ENCODE measurements at places on chromosomes 16 and 17. TPM values are rescaled to one million over a fixed set of nuclear protein-coding genes. Genes with fewer than 3 reads are reported as not detected.

DNA sequence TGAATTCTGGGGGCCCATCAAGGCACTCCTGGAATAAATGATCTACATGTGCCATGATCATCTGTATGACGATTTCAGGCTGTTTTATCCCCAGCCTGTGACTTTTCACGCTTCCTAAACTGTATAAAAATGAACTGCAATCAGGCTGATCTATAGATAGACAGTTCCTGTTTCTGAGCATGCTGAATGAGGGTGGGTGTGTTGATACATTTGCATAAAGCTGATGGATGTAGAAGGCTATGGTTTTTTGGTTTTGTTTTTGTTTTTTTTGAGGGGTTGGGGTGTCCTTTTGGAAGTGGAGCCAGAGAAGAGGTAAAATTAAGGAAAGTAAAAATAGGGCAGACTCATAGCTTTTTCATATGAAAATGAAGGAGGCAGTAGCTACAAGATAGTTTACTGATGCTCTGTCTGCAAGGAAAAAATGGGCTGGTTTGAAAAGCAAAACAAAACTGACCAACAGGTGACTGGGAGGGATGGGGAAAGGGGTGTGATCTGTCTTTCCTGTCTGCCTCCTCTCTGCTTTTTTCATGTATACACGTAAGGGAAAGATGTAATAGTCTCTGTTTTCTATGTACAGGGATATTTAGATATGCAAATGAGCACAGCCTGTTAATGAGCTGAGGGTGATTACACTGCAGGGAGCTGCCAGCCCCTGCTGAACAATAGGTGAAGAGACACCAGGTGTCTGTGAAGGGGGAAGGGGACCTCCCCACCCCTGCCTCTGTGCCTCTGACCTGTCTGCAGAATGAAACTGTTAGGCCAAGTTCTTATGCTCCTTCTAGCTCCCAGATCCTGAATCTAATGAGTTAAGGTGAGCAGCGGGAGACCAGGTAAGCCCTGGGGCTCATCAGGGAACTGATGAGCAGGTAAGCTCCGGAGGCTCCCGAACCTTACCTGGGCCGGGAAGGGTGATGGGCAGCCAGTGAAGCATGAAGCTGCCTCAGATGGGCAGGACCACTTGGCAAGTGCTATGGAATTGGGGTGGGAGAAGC lies 46.6 kb upstream of the LYRM9 start:
- H3K27ac ChIP-seq = no peak overlapping the region
- no peaks in the 10 kb centered on the region for H3K36me3 ChIP-seq
- DNase-seq = no peak
- no peak overlapping the region for H3K4me3 ChIP-seq

GRCh38 chr17:4815043-4815675 lies 8.2 kb downstream of the PLD2 start:
- H3K4me1 ChIP-seq = no peaks in the 10 kb centered on the region
- H3K27me3 ChIP-seq = no peaks in the 10 kb centered on the region
- no peak overlapping the region for H3K27ac ChIP-seq
- no peak overlapping the region for H3K4me3 ChIP-seq

GRCh38 chr17:34424814-34425491 lies 61.9 kb upstream of the CCL1 start:
- H3K4me1 ChIP-seq = no peaks in the 10 kb centered on the region
- no peaks in the 10 kb centered on the region for H3K36me3 ChIP-seq
- peaks cover 65% of the 10 kb centered on the region for H3K27me3 ChIP-seq
- no peak overlapping the region for H3K27ac ChIP-seq
- H3K4me3 ChIP-seq = no peak overlapping the region

DNA sequence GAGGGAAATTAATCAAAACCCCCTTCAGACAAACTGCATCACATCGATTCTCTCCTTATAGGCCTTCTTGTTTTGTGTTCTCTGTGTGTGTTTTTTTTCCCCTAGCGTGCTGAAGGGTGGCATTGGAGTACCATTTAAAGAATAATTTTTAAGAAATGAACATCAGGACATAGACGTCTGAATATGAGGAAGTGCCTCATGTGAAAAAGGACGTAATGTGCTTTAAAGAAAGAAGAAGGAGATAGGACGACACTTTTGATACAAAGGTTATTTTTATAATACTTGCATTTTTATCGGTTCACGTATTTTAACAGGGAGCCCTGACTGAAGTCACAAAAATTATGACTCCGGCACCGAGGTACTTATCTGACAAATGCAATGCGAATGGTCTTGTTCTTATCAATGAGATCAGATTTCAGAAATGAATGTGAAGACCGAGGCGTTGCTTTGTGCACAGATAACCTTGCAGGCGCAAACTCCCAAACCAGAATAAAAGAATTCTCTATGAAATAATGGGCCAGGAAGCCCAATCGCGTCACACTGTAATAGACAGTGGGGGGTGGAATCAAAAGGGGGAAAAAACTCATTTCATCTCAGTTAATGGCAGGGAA lies 606.3 kb downstream of the MAF start:
- H3K4me1 ChIP-seq = no peaks in the 10 kb centered on the region
- no peak overlapping the region for H3K27ac ChIP-seq
- no peak overlapping the region for H3K4me3 ChIP-seq
- DNase-seq = no peak
- no peaks in the 10 kb centered on the region for H3K27me3 ChIP-seq

ASPHD1 gene
- total RNA-seq = not detected

AXIN2 gene
- total RNA-seq = 25.3 TPM

ZFP1 gene
- 2.7 TPM for total RNA-seq

MYH8 gene
- total RNA-seq = not detected

SDR42E1 gene
- total RNA-seq = 4.0 TPM

CA5A gene
- total RNA-seq = not detected

PPP1R9B gene
- 49.2 TPM for total RNA-seq

CDRT15L2 gene
- total RNA-seq = not detected

Measured in stomach (tissue), 19 donors.